ENCODE measurements at places on chromosomes 3 and 15. TPM values are rescaled to one million over a fixed set of nuclear protein-coding genes. Genes with fewer than 3 reads are reported as not detected.

Gene CX3CR1
- 0.57 TPM for total RNA-seq

- no peak overlapping the region for H3K27ac ChIP-seq
- no peak for DNase-seq
- H3K36me3 ChIP-seq = no peaks in the 10 kb centered on the region
- H3K4me3 ChIP-seq = no peak overlapping the region
- H3K27me3 ChIP-seq = no peaks in the 10 kb centered on the region
These were observed 155.7 kb downstream of the IGF1R start for GRCh38 chr15:98804057-98804380.

DNA sequence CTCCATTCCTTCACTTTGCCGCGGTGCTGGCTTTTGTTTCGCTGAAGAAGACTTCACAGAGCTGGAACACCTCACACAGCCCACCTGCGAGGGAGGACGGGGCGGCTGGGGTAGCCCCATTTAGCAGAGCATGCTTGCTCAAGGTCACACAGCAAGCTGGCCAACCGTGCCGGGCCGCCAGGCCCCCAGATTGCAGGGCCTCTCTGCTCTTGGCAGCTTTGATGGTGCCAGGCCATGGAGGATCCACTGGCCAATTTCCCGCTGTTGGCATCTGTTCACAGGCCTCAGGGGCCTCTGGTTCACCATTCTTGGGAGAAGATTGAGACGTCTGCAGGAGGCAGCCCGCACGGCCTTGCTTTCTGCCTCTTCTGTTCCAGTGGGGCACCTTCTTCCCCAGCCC lies 77.9 kb upstream of the LINGO1 start:
- H3K27me3 ChIP-seq = no peaks in the 10 kb centered on the region
- H3K36me3 ChIP-seq = no peaks in the 10 kb centered on the region
- H3K27ac ChIP-seq = no peak overlapping the region
- DNase-seq = no peak
- H3K4me1 ChIP-seq = no peaks in the 10 kb centered on the region

GRCh38 chr3:64225695-64226499 lies 631 bp upstream of the PRICKLE2 start:
- no peak for DNase-seq
- H3K4me3 ChIP-seq = no peak overlapping the region
- peak overlapping the region; percentile 31 for H3K27ac ChIP-seq
- H3K27me3 ChIP-seq = no peaks in the 10 kb centered on the region
- H3K36me3 ChIP-seq = no peaks in the 10 kb centered on the region

- H3K36me3 ChIP-seq = no peaks in the 10 kb centered on the region
- H3K27me3 ChIP-seq = no peaks in the 10 kb centered on the region
- H3K4me3 ChIP-seq = no peak overlapping the region
- DNase-seq = no peak
- H3K27ac ChIP-seq = no peak overlapping the region
These were observed 12.6 kb downstream of the SLC24A1 start for GRCh38 chr15:65634356-65634755.

Gene PHLDB2
- 3.1 TPM for total RNA-seq

DNA sequence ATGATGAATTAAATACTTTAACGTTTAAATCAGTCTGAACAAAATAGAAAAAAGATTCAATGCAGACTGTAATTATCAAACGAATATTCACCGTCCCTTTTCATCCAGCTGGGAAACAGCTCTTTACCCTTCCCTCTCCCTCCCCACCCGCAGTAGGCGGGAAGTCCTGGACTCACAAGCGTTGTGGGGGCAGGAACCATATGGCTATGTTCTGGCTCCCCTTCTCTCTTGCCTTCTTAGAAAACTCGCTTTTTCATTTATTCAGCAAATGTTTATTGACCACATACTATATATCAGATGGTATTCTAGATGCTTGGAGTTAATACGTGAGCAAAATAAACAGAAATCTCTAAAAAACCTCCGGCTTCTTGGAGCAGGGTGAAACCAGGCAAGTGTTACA lies 715 bp upstream of the SCAPER start:
- H3K36me3 ChIP-seq = no peaks in the 10 kb centered on the region
- no peaks in the 10 kb centered on the region for H3K4me1 ChIP-seq
- H3K27ac ChIP-seq = peak overlapping the region; percentile 71
- peak overlapping the region; percentile 85 for H3K4me3 ChIP-seq
- no peaks in the 10 kb centered on the region for H3K27me3 ChIP-seq

DNA sequence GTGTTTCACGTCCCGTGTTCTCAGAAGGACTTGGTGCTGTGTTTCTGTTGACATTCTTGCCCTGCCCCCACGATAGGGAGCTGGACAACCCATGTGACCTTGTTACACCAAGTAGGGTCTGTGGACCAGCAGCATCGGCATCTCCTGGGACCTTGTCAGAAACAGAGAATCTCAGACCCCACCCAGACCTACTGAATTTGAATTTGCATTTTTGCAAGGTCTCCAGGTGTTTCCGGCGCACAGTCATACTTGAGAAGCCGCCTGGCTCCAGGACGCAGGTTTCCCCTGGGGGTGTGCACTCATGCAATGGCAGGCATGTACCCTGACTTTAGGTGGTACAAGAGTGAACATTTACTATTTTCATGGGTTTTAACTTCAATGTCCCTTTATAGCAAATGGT lies 117.9 kb downstream of the TLE3 start:
- no peaks in the 10 kb centered on the region for H3K36me3 ChIP-seq
- no peaks in the 10 kb centered on the region for H3K4me1 ChIP-seq
- no peak overlapping the region for H3K27ac ChIP-seq

- no peaks in the 10 kb centered on the region for H3K36me3 ChIP-seq
- H3K4me1 ChIP-seq = no peaks in the 10 kb centered on the region
- no peak overlapping the region for H3K27ac ChIP-seq
- H3K4me3 ChIP-seq = no peak overlapping the region
These were observed 215.2 kb downstream of the POLQ start for GRCh38 chr3:121330634-121331033.

GRCh38 chr3:54780336-54780735 lies 147.5 kb downstream of the LRTM1 start:
- no peak overlapping the region for H3K4me3 ChIP-seq
- H3K27ac ChIP-seq = no peak overlapping the region
- H3K36me3 ChIP-seq = no peaks in the 10 kb centered on the region

GRCh38 chr3:115913069-115913686 lies 289.9 kb downstream of the GAP43 start:
- H3K4me3 ChIP-seq = no peak overlapping the region
- H3K27me3 ChIP-seq = no peaks in the 10 kb centered on the region
- H3K27ac ChIP-seq = no peak overlapping the region
- no peaks in the 10 kb centered on the region for H3K36me3 ChIP-seq

Gene GP5
- total RNA-seq = 0.11 TPM

GRCh38 chr15:100757661-100758060 lies 122.0 kb upstream of the ALDH1A3 start:
- H3K4me1 ChIP-seq = no peaks in the 10 kb centered on the region
- H3K36me3 ChIP-seq = no peaks in the 10 kb centered on the region
- no peak overlapping the region for H3K4me3 ChIP-seq
- H3K27ac ChIP-seq = no peak overlapping the region

DNA sequence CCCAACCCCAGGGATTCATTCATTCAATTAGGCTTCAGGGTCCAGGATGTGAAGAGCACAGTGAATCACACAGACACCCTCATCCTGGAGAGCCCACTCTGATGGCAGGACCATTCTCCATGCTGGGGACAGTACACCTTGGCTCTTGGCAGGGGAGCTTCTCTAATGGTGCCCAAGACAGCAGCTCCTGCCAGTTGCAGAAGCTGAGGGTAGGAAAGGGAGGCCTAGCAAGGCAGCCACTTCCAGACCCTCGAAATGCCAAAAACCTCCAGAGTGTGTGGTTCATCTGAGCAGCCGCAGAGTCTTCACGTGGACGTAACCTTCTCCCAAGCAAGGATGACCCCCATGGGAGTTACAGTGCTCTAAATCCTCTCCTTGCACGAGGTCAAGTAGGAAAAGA lies 186.2 kb downstream of the XXYLT1 start:
- H3K4me3 ChIP-seq = no peak overlapping the region
- no peaks in the 10 kb centered on the region for H3K36me3 ChIP-seq
- no peaks in the 10 kb centered on the region for H3K27me3 ChIP-seq

Gene UBAP1L
- 3.7 TPM for total RNA-seq

GRCh38 chr15:66309828-66310227 lies 16.5 kb downstream of the DIS3L start:
- H3K36me3 ChIP-seq = no peaks in the 10 kb centered on the region
- DNase-seq = no peak
- no peak overlapping the region for H3K4me3 ChIP-seq
- no peaks in the 10 kb centered on the region for H3K4me1 ChIP-seq
- H3K27me3 ChIP-seq = no peaks in the 10 kb centered on the region

DNA sequence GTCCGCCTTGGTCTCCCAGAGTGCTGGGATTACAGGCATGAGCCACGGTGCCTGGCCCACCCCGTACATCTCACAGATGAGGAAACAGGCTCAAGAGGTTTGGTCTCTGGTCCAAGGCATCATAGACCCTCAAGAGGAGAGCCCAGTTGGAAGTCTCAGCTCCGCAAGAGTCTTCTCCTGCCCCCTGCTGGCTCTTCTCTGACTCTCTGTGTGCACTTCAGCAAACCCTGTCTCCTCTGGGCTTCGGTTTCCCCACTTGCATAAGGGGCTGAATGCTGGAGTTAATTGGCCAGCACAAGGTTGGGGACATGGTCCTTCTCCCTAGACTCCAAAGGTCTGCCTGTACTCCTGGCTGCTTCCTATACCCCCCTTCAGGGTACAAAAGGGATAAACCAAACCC lies 3.9 kb downstream of the MST1R start:
- peaks cover 15% of the 10 kb centered on the region for H3K4me1 ChIP-seq
- no peak overlapping the region for H3K4me3 ChIP-seq
- H3K27me3 ChIP-seq = no peaks in the 10 kb centered on the region
- H3K36me3 ChIP-seq = peaks cover 6% of the 10 kb centered on the region
- no peak for DNase-seq
- peak overlapping the region; percentile 90 for H3K27ac ChIP-seq

DNA sequence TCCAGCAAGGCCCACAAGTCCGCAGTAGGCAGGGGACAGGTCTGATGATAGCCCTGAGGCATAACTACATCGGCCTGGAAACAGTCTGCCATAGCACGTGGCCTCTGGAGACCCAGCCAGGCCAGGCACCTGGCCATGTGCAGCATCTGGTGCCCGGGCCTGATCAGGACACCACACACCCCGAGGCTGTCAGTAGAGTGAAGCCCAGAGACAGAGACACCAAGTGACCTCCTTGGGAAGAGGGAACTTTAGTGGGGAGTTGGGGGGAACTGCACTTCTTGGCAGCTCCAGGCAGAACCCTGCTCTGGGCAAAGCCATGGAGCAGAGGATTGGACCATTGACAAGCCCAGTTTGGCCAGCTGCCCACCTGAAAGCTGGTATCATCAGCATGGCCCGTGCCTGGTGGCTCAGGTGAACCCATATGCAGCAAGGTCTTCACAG lies 1.2 kb downstream of the SHISA5 start:
- no peaks in the 10 kb centered on the region for H3K4me1 ChIP-seq
- H3K27me3 ChIP-seq = no peaks in the 10 kb centered on the region
- H3K27ac ChIP-seq = peak overlapping the region; percentile 72
- no peak for DNase-seq

- H3K27me3 ChIP-seq = no peaks in the 10 kb centered on the region
- no peak for DNase-seq
- no peaks in the 10 kb centered on the region for H3K36me3 ChIP-seq
- H3K27ac ChIP-seq = no peak overlapping the region
These were observed 83.8 kb upstream of the TPM1 start for GRCh38 chr15:62958528-62959363.

GRCh38 chr15:26442680-26443079 lies 330.2 kb downstream of the GABRB3 start:
- H3K36me3 ChIP-seq = no peaks in the 10 kb centered on the region
- H3K4me1 ChIP-seq = no peaks in the 10 kb centered on the region
- no peaks in the 10 kb centered on the region for H3K27me3 ChIP-seq
- H3K27ac ChIP-seq = no peak overlapping the region
- no peak for DNase-seq

GRCh38 chr3:13578251-13578650 lies 29.3 kb downstream of the FBLN2 start:
- no peak overlapping the region for H3K4me3 ChIP-seq
- no peaks in the 10 kb centered on the region for H3K36me3 ChIP-seq
- no peaks in the 10 kb centered on the region for H3K27me3 ChIP-seq
- no peak for DNase-seq
- no peak overlapping the region for H3K27ac ChIP-seq
- H3K4me1 ChIP-seq = no peaks in the 10 kb centered on the region

- peaks cover 3% of the 10 kb centered on the region for H3K4me1 ChIP-seq
- no peak for DNase-seq
- no peak overlapping the region for H3K27ac ChIP-seq
- no peak overlapping the region for H3K4me3 ChIP-seq
These were observed 40.0 kb downstream of the ASB7 start for GRCh38 chr15:100642213-100642949.

- peaks cover 22% of the 10 kb centered on the region for H3K4me1 ChIP-seq
- H3K27me3 ChIP-seq = no peaks in the 10 kb centered on the region
- no peaks in the 10 kb centered on the region for H3K36me3 ChIP-seq
- H3K27ac ChIP-seq = peak overlapping the region; percentile 96
- peak overlapping the region; percentile 51 for H3K4me3 ChIP-seq
- no peak for DNase-seq
These were observed 1.8 kb downstream of the SMAD3 start for GRCh38 chr15:67066959-67067853.
